ENCODE measurements at places on chromosomes 6 and 20.

DNA sequence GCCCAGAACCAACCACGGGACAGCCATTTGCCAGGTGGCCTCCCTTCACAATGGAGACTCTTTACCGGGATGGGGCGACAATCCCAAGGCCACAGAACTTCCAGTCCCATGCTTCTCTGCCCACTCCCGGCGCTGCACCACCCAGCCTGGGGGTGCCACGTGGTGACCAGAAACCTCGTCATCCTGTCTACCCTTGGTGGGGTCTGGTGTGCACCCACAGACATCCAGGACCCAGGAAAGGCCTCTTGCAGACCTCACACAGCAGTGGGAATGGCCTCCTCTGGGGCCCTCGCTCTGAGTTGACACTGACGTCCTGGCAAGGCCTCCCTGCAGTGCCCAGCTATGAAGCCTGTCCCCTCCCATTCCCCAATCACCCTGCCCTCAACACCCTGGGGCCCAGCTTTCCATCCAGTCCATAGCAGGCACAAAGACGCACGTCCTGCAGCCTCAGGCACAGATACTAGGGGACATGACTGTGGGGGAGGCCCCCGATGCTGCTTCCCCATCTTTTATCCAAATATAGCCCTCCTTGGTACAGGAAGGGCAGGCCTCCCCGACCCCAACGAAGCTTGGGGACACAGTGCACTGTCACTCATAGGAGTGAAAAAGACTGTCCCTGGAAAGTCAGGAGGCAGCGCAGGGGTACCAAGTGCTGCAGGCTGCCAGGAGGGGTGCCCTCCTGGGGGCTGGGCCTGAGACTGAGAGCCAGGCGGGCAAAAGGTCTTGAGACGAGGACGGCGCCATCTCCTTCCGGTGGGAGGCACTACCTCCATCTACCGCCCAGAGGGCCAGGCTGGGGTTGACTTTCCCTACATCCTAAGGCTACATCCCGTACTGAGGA, 7.2 kb downstream of the CST7 start:
- no peak for DNase-seq

DNA sequence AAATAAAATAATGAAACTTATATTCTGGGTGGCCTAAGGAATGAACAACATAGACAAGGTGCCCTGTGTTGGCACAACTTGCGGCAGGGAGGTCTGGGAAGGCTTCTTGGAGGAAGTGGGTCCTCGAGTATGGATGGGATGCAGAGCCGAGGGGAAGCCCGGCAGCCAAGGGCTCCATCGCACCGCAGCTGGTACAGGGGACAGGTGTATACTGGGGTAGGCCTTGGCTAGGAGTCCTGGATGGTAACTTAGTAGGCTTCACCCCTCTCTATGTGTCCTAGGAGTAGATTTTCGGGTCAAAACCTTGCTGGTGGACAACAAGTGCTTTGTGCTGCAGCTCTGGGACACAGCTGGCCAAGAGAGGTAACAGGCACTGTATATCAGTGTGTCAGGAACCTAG, 28.0 kb downstream of the RAB44 start:
- DNase-seq: no peak

DNA sequence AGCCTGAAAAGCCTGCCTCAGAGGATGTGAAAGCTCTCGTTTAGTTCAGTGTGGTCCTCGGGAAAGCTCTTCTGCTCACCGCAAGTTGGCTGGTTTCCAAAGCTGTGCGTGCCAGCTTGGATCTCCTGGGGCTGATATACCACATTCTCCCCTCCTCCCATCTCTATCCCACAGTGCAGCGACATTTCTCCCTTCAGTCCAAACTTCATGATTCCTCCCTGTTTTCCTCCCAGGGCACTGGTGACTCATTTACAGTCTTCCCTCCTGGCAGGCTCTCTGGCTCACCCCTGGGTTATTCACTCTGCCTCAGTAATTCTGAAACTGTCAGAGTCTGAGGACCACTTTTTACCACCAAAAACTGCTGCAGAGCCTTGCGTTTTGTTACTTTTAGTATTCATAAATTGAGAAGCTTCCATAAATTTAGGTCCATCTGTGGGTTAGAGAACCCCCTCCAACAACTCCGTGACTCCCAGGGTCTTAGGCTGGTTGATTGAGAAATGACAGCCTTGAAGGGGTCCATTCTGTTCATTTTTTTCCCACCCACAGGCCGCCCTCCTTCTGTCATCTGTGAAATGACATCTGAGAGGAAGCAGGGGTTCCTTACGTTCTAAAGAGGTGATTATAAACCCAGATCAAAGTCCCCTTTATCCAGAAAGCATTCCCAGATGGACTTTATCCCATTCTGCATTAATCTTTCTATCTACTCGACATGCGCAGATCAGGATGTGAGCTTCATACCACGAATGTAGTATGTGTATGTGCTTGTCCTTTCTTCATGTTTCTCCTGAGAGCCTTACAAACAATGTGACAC, 6.1 kb downstream of the TRIM10 start:
- DNase-seq: no peak

- DNase-seq: no peak
These were observed 109.9 kb downstream of the SLC24A3 start for GRCh38 chr20:19322061-19322985.

- DNase-seq: no peak
These were observed 131.5 kb downstream of the RNASET2 start for GRCh38 chr6:166824880-166825250.

DNA sequence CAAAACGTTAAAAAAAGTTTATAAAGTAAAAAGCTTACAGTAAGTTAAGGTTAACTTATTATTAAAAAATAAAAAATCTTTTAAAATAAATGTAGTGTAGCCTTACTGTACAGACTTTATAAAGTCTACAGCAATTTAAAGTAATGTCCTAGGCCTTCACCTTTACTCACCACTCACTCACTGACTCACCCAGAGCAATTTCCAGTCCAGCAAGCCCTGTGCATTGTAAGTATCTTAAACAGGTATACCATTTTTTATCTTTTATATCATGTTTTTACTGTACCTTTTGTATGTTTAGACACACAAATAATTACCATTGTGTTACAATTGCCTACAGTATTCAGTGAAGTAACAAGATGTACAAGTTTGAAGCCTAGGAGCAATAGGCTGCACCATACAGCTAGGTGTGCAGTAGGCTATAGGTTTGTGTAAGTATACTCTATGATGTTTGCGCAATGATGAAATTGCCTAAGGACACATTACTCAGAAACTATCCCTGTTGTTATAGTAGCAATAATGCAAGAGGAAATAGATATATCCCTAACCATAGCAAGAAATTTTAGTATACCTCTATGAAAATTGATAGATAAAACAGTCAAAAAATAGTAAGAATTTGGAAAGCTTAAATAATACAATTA, 39.5 kb downstream of the FBXO5 start:
- DNase-seq: no peak

DNA sequence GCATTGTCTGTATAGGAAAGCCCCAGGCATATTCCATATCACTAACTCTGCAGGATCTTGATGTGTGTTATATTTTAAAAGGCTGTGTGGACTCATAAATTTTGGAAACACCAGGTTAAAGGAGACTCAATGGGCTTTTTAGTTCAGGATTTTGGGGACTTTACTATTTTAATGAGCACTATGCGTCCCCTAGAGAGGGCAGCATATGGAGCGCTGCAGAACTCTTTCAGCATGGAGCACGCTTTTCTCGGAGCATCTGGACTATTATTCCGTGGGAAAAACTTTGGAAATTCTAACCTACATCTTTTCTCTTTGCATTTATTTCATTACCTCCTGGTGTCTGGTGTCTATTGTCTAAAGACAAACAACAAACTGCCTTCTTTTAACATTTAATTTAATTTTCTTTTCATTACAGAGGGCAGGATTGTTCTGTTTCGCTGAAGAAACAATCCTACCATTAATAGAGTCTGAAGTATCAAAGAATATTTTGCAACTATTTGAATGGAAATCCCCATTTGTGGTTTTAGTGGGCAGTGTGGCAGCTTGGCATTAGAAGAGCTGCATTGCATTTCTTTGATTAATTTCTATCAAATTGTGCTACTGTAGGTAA, 399.9 kb upstream of the HSF2 start:
- DNase-seq: no peak

DNA sequence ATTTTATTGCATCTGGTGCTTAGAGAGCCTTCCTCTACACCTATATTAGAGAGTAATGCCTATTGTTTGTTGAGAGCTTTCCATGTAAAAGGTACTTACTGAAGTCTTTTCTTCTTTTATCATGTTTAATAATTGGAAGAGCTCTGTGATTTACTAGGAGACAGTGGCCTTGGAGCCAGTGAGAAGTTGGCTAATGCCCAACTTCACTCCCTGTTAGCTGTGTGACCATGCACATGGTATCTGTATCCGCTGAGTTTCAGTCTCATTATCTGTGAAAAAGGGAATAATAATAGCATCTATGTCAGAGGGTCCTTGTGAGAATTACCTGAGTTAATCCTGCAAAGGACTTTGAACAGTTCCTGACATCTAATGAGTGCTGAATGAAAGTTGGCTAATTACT, 105.0 kb downstream of the CD109 start:
- DNase-seq: no peak

DNA sequence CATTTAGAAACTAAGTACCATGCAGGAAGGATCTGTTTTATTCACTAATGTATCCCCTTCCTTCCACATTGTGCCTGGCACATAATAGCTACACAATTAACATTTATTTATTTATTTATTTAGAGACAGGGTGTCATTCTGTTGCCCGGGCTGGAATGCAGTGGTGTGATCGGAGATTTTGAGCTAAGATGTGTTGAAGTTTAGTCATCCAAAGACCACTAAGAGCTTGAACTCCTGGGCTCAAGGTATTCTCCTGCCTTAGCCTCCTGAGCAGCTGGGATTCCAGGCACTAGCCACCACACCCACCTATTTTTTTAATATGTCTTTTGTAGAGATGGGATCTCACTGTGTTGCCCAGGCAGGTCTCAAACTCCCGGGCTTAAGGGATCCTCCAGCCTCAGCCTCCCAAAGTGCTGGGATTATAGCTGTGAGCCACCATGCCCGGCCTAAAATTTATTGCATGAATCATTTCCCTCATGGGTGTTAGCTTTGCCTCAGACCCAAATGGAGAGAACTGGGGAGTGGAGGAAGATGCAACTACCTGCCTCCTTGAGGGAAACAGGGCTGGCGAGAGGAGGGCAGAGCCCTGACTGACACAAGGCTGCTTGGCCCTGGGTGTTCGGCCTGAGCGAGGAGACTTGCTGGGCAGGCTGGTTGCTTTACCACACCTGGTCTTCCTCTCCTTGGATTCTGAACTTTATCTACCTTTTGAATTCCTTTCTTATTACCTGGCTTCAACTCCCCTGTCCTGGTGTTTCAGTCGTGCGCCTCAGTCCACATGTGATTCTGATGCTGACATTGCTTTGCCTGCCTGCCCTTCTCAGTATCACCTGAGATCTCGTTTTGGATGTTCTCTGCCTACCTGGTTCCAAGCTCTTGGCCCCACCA, 1.7 kb upstream of the DYNLT1 start:
- no peak for DNase-seq

DNA sequence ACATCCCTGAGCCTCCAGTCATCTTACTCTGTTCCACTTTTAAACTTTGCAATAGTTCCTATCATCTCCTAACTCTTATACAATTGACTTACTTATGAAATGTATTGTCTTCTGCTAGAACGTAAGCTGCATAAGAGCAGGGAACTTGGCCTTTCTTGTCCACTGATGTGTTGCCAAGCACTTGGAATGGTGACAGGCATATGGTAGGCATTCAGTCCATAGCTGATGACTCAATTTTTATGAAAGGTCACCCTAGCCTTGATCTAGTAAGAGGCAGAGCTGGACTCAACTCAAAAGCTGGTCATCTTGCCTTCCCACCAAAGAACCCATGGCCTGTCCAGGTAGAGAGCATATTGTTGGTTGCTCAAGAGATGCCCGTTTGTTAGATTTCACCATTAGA, 82.4 kb upstream of the FAM184A start:
- DNase-seq: no peak

- DNase-seq: no peak
These were observed 48.6 kb downstream of the ABHD12 start for GRCh38 chr20:25341716-25342680.

DNA sequence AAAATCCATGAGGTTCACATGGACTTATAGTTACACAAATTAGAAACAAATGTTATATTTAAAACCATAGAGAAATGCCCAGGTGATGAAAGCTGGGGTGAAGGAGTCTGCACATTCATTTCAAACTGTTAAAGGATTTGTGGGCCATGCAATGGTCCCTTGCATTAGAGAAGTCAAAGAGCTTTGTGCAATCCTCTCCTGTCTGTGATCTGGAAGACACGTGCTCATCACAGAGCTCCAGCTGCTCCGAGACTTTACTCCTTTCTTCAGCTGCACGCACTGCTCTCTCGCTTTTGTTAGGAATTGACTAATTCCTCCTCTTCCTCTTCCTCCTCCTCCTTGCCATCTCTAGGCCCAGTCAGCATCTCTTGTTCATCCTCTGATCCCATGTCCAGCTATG, 4.1 kb upstream of the AIF1 start:
- DNase-seq: no peak

DNA sequence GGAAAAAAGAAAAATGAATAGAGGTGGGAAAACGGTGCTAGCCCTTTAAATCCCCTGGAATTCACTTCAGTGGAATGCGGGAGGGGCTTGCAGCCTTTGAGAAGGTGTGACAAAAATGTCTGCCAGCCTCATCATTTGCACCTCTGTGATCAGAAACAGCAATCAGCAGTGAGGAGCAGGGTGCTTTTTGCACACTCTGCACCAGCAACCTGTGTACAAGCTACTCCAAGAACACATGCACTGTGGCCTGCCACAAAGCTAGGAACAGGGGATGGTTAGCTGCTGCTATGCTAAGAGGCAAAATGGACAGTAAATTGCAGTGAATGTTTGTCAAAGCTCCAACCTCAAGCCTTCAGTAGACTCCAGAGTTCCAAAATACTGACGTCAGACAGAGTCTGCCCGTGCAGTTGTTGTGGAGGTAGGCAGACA, 29.7 kb downstream of the GINS1 start:
- DNase-seq: no peak

- no peak for DNase-seq
These were observed 592.3 kb downstream of the EPHA7 start for GRCh38 chr6:92827104-92827503.

- no peak for DNase-seq
These were observed 34.8 kb downstream of the SH3BGRL2 start for GRCh38 chr6:79665725-79666551.

GRCh38 chr6:169654598-169655391, 47.0 kb downstream of the WDR27 start:
- peak; percentile 39 for DNase-seq

- no peak for DNase-seq
These were observed 13.0 kb downstream of the BAG6 start for GRCh38 chr6:31639449-31639861.

- DNase-seq: no peak
These were observed 382.7 kb downstream of the HDGFL1 start for GRCh38 chr6:22952097-22952496.

- DNase-seq: no peak
These were observed 117.9 kb downstream of the JARID2 start for GRCh38 chr6:15363523-15364400.

All from stimulated activated CD8-positive, alpha-beta memory T cell treated with anti-CD3 and anti-CD28 coated beads, Interleukin-2, amount 100 ng/mL, for 48 hours (primary cell).